ENCODE measurements at places on chromosomes 16 and 17. TPM values are rescaled to one million over a fixed set of nuclear protein-coding genes. Genes with fewer than 3 reads are reported as not detected.

GRCh38 chr17:11252146-11252545, 11.1 kb downstream of the SHISA6 start:
- no peaks in the 10 kb centered on the region for H3K36me3 ChIP-seq
- no peaks in the 10 kb centered on the region for H3K4me1 ChIP-seq
- no peak for DNase-seq
- no peak overlapping the region for H3K27ac ChIP-seq
- no peak overlapping the region for H3K4me3 ChIP-seq
- H3K27me3 ChIP-seq, result no peaks in the 10 kb centered on the region

- DNase-seq, result no peak
- H3K27ac ChIP-seq, result no peak overlapping the region
- H3K27me3 ChIP-seq, result no peaks in the 10 kb centered on the region
- no peak overlapping the region for H3K4me3 ChIP-seq
- no peaks in the 10 kb centered on the region for H3K36me3 ChIP-seq
- no peaks in the 10 kb centered on the region for H3K4me1 ChIP-seq
Observed at GRCh38 chr17:63181856-63182255, 215.8 kb downstream of the TANC2 start.

DNA sequence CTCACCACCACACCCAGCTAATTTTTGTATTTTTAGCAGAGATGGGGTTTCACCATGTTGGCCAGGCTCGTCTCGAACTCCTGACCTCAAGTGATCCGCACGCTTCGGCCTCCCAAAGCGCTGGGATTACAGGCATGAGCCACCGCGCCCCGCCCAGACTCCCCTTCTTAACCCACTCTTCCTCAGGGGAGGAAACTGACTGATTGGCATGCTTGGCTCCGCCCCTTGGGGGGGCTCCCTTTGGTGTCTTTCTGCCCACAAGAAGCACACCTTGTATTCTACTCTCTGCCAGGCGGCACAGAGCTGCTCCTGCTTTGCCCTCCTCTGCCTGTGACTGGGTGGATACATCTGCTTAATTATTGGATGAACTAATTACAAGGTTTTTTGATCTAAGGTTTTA, 4.7 kb upstream of the ASGR2 start:
- no peaks in the 10 kb centered on the region for H3K4me1 ChIP-seq
- DNase-seq, result no peak
- no peak overlapping the region for H3K27ac ChIP-seq
- H3K36me3 ChIP-seq, result no peaks in the 10 kb centered on the region

DNA sequence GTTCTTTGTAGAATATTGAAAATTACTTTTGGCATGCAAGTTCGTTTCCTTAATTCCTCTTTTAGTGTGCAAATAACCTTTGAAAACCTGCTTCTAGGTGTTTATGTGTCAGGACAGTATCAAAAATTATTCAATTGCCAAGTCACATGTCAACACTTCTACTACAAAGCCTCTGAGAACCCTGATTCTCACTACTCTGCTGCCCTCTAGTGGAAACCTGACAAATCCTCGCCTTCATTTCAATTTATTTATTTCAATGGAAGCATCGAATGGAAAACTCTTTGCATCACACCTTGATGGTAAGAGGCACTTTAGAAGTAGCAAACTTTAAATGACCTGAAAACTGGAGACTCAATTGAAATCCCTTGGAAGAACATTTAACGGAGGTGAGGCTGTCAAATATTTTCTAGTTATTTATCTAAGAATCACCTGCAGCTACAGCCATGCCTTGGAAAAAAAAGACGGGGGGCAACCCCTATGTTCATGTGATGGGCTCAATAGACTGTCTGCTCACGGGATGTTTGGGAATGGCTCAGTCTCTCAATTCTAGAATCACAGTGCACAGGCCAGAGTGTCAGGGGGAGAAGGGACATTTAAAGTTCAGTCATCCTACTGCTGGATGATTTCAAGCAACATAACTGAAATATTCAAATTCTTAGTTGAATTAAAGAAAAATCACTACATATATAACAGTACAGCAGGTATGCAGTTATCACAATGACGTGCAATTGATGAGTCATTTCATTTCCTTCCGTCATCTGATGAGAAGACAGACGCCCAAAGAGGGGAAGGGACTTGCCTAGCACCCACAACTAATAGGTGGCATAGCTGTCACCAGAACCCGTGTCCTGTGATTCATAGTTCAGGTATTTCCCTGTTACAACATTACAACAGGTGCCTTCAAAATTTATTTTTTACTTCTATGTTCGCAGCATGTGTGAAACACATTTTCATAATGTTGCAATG, 563.9 kb downstream of the TOX3 start:
- no peak overlapping the region for H3K4me3 ChIP-seq
- peak; percentile 59 for DNase-seq
- no peaks in the 10 kb centered on the region for H3K36me3 ChIP-seq

DNA sequence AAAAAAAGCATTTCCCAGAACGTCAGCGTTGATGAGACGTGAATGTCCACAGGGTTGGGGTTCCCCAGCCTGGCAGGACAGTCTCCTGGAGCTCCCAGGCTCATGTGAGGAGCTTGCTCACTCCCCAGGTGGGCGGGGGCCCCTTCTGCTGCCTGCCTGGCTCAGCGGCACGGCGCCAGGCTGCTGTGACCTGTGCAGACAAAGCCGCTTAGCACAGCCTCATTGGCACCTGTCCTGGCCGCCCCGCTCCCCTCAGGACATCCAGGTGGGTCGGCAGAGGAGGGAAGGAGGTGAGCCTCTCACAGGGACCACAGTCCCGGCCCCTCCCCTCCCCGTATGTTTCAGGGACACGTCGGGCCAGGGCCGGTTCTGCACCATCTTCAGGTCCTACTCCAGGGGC, 12.9 kb upstream of the WFIKKN1 start:
- H3K27me3 ChIP-seq, result no peaks in the 10 kb centered on the region
- DNase-seq, result no peak
- H3K27ac ChIP-seq, result no peak overlapping the region
- no peak overlapping the region for H3K4me3 ChIP-seq
- no peaks in the 10 kb centered on the region for H3K36me3 ChIP-seq

GRCh38 chr16:30434852-30435251, 5.0 kb upstream of the DCTPP1 start:
- no peaks in the 10 kb centered on the region for H3K36me3 ChIP-seq
- H3K27ac ChIP-seq, result no peak overlapping the region
- no peak for DNase-seq
- H3K4me1 ChIP-seq, result no peaks in the 10 kb centered on the region

The WNT9B gene
- 1.9 TPM for polyA plus RNA-seq

The HSPB9 gene
- polyA plus RNA-seq, result 0.99 TPM

The TUBB3 gene
- polyA plus RNA-seq, result 3.4 TPM

Measured in kidney (tissue), 22 donors.